Keratinocyte (primary cell): ENCODE measurements at places on chromosomes 13 and 19.

GRCh38 chr19:10961073-10961860 lies 437 bp downstream of the SMARCA4 start:
- DNase-seq: no peak

GRCh38 chr19:2042485-2043250 lies 8.4 kb downstream of the MKNK2 start:
- DNase-seq: no peak

GRCh38 chr19:40611096-40611495 lies 9.9 kb downstream of the LTBP4 start:
- no peak for DNase-seq

DNA sequence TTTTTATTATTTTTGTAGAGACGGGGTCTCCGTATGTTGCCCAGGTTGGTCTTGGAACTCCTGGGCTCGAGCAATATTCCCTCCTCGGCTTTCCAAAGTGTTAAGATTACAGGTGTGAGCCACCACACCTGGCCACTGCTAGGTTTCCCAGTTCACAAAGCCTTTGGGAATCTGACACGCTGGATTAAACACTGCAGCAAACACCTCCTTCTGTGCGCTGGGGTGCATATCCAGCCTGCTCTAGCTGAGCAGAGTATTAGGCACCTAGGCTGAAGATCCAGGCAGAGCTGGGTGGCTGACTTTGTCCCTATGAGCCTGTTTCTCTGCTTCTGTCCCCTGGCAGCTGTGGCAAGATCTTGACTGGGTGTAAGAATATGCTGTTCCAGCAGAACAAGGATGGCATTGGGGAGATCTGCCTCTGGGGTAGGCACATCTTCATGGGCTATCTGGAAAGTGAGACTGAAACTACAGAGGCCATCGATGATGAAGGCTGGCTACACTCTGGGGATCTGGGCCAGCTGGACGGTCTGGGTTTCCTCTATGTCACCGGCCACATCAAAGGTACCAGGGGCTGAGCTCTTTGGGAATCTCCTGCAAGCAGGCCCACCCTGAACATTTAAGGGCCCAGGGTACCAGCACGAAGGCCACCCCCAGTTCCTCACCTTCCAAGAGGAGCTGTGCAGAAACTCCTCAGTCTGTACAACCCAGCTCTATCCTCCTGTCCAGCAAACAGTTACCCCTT lies 49.8 kb downstream of the ACSBG2 start:
- DNase-seq: no peak

DNA sequence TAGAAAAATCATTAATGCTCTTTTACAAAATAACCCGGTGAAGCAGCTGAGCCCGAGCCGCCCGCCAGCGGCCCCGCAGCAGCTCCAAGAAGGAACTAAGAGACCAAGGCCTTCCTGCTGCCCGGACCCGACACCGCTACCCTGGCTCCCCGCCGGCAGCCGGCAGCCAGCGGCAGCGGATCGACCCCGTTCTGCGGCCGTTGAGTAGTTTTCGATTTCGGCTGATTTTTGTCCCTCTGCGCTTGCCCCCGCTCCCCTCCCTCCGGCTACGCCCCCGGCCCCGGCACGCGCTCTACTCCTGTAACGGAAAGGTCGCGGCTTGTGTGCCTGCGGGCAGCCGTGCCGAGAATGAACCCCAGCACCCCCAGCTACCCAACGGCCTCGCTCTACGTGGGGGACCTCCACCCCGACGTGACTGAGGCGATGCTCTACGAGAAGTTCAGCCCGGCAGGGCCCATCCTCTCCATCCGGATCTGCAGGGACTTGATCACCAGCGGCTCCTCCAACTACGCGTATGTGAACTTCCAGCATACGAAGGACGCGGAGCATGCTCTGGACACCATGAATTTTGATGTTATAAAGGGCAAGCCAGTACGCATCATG lies at the start of gene PABPC3:
TSS of gene PABPC3 (plus strand) at position 286 of the 603 bp plus-strand sequence. CDS start at position 349, 63 bp downstream.
- no peak for DNase-seq

DNA sequence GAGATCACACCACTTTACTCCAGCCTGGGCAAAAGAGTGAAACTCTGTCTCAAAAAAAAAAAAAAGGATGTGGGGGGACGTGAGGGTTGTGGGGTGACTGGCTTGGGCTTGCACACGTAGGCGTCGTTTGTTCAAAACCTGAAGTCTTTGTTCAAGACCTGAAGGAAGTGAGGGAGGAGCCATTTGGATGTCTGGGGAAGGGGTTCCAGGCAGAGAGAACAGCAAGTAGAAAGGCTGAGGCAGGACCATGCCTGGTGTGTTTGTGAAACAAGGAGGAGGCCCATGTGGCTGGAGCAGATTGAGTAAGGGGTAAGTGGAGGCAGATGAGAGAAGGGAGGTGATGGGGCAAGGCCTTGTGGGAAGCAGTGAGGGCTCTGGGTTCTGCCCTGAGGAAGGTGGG lies 27.8 kb downstream of the PIN1 start:
- no peak for DNase-seq

DNA sequence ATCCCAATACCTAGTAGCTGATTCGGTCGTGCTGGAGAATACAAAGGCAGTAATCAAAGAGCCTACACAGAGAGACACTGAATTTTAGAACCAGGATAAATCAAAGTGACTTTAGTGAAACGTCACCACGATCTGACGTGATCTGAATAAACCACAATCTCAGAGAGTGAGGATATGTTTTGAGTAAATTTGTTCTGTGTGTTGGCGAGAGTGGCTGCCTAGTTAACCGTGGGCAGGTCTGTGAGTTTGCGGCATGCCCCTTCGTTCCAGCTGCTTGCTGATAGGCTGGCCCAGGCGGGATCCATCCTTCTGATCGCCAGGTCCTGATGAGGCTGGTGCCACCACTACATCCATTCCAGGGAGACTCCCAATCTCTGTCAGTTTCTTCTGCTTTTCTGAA lies 40.4 kb downstream of the LRCH1 start:
- DNase-seq: no peak

DNA sequence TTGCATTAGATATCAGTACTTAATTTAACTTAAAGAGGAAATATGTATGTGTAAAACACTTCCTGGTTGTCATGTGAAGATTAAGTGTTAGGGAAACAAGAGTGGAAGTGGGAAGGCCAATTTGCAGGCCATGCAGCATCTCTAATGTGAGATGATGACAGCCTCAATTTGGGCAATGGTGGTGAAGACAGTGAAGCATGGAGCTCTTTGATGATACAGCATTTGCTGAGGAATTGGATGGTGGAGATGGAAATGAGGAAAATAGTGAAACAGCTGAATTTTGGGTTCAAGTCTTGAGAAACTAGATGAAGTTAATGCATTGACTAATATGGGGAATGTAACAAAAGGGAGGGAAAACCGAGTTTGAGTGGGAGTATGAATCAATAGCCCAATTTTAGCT lies 231.7 kb upstream of the MIR17HG start:
- no peak for DNase-seq

- DNase-seq: no peak
Measured at GRCh38 chr19:42466521-42467182, 23.9 kb upstream of the CXCL17 start.

DNA sequence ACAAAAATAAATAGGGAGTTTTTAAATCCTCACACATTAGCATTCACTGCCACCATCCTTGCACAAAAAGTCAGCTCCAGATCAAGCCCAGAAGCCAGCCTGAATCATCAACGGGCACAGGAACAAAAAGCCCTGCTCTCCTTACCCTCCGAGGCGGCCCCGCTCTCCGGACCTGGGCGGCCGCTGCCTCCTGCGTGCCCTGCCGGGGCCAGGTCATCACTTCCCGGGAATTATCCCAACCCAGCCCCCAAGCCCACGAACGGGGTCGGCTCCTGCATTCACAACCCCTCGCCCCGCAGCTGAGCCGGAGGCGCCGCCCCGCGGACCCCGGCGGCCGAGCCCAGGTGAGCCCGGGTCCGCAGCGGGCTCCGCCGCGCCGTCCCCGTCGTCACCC lies 754 bp downstream of the DNAJB1 start:
- no peak for DNase-seq

DNA sequence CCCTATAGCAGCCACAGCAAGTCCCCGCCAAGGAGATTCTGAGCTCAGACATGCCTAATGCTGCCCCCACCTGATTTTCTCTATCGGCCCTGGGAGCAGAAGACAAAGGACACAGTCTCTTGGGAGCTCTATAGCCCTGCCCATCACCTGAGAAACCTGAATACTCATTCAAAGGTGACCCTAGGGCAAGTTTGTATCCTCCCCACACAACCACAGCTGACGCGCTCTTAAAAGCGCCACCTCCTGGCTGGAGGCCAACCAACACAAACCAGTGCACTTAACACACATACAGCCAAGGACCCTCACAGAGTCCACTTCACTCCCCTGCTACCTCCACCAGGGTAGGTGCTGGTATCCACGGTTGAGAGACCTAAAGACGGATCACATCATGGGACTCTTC lies 8.8 kb upstream of the IGFL4 start:
- DNase-seq: peak; percentile 59

GRCh38 chr19:13979244-13979615 lies 26.9 kb downstream of the RFX1 start:
- no peak for DNase-seq

DNA sequence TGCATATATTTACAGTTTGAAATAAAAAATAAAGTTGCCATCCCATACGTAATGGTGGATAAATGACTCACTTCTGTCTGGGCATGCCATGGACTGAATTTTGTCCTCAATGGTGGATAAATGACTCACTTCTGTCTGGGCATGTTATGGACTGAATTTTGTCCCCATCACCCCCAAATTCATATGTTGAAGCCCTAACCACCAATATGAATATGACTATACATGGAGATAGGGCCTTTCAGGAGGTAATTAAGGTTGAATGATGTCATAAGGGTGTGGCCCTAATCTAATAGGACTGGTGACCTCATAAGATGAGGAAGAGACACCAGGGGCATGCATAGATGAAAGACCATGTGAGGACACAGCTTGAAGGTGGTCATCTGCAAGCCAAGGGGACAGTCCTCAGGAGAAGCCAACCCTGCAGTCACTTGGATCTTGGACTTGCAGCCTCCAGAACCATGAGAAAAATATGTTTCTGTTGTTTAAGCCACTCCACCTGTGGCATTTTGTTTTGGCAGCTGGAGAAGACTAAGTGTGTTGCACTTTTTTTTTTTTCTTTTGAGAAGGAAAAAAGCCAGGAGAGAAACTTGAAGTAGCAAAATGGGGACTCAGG lies 41.8 kb downstream of the RFC3 start:
- peak; percentile 89 for DNase-seq

- DNase-seq: no peak
Measured at GRCh38 chr13:99935772-99936171, 35.8 kb downstream of the ZIC5 start.

GRCh38 chr13:43245374-43245964 lies 222.1 kb downstream of the DNAJC15 start:
- no peak for DNase-seq

- DNase-seq: no peak
Measured at GRCh38 chr19:2630352-2631001, 72.0 kb downstream of the GNG7 start.

DNA sequence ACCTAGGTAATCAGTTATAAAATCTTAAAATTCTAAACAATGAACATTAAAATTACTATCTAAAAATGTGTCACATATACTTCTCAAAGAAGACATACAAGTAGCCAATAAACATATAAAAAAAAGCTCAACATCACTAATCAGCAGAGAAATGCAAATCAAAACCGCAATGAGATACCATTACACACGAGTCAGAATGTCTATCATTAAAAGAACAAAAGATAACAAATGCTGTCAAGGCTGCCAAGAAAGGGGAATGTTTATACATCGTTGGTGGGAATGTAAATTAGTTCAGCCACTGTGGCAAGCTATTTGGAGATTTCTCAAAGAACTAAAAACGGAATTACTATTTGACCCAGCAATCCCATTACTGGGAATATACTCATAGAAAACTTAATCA lies 310.3 kb upstream of the EDNRB start:
- no peak for DNase-seq

DNA sequence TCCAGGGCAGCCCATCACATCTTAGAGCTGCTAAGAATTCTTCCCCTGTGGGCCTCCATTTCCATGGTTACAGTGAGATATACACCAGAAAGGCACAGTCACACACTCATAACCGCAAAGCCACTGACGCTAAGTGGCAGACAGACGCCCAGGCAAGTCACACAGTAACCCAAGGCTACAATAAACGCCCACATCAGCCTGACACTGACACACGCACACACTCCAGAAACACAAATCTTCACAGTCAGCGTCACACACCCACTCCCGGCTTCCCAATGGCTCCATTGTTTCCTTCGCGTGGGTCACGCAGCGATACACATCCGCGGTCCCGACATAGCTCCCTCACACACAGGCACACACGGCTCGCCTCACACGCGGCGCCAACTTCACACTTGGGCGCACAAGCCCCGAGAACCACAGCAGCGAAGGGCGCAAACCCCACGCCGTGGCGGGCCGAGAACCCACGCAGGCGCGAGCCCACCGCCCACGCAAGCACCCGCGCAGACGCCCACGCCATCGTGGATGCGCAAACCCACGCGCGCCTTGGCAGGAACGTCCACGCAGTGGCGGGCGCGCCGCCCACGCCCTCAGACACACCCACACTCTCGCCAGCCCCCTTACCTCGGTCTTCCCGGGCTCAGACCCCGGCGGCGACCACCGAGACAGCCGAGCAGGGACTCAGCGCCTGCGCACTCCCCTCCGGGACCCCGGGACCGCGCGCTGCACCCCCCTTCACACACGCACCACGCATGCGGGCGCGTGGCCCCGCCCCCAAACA lies at the start of gene ZNF667:
TSS of gene ZNF667 (minus strand) at position 695 of the 778 bp plus-strand sequence. CDS start 14,975 bp downstream, outside the sequence.
- no peak for DNase-seq

DNA sequence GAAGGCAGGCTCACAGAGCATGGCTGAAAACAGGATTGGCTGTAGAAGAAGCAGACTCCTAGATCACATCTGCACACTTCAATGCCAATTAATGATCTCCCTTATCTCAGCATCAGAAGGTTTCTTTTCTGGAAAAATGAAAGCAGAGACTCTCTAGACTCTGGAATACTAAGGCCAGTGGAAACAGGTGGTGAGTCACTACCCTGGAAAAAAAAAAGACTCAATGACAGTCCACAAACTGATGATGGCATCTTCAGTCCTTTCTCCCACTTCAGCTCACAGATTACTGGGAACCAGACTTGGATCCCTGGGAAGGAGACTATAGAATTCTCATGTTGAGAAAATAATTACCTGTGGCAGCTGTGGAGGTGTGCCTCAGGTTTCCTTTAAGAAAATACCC lies 47.5 kb upstream of the MBNL2 start:
- DNase-seq: no peak

DNA sequence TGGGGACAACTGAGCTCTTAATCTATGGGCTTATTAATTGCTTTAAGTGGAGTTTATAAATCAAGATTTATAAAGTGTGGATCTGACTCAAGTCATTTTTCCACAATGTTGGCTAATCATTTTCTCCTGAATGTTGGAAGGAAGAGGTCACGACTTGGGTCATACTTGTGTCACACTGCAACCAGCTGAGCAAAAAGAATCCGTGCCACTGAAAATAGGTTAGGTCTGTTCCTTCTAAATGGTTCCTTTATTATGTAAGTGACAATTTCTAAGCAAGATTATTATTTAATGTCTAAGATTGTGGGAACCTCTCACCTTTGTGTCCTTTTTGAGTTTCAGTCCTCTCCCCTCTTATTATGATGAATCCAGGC lies 178.6 kb downstream of the SHISA2 start:
- DNase-seq: no peak

DNA sequence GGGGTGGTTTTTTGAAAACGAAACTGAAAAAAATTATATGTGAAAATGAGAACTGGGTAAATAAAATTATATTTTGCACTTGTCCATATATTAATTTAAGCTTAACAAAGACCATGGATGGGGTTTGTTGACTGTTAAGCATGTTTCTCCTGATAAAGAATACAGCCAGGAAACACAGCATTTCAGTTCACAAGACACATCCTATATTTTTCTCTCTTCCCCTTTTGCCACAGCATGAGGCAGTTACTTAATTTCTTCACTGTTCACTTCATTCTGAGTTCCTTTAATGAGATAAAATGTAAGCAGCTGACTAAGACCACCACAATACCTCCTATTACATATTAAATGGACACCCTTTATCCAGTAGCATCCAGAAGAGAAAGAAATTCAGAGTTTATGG lies 64.0 kb downstream of the RXFP2 start:
- DNase-seq: no peak
